ENCODE measurements at places on chromosomes 2 and 18. TPM values are rescaled to one million over a fixed set of nuclear protein-coding genes. Genes with fewer than 3 reads are reported as not detected.

DNA sequence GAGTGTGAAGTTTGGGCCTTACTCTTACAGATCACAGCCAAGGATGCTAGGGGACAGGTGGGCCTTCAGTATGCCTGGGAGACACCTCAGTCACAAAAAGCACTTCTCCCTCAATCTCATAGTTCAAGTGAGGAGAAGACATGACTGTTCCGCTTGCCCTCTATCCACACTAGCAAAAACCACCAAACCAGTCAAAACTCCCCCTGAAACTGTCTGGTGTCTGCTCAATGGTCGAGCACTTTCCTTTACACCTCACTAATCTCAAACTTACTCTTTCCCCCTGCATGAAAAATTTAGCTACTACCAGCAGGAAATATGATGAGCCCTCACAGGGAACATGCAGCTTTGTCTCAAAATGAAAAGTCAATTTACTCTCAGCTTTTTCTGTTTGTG, 232.2 kb downstream of the TRIB2 start:
- no peak overlapping the region for H3K4me3 ChIP-seq
- H3K27me3 ChIP-seq, result no peaks in the 10 kb centered on the region
- H3K36me3 ChIP-seq, result no peaks in the 10 kb centered on the region
- no peaks in the 10 kb centered on the region for H3K4me1 ChIP-seq

DNA sequence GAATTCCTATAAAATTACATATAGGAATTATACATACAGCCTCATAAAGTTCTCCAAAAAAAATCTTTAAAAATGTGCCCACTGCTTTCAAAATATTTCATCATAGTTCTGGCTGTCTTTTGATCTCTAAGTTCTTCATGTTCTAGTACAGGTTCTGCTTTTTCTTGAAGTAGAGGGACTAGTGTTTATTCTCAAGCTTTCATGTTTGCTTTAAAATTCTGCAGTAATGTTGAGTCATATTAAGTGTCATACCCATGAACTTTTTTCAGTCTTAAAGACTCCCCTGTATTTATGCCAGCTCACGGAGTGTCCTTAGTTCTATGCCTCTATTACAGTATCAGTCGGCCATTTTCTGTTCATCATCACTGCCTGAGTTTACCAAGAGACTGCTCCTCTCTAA, 54.8 kb upstream of the CCDC141 start:
- H3K4me1 ChIP-seq, result no peaks in the 10 kb centered on the region
- DNase-seq, result no peak
- H3K27ac ChIP-seq, result no peak overlapping the region
- H3K27me3 ChIP-seq, result no peaks in the 10 kb centered on the region
- no peaks in the 10 kb centered on the region for H3K36me3 ChIP-seq
- no peak overlapping the region for H3K4me3 ChIP-seq

The TMEM247 gene
- not detected for total RNA-seq

GRCh38 chr18:66344227-66344626, 259.7 kb downstream of the CDH19 start:
- no peak overlapping the region for H3K4me3 ChIP-seq
- peaks cover 1% of the 10 kb centered on the region for H3K27me3 ChIP-seq
- no peak for DNase-seq
- H3K27ac ChIP-seq, result no peak overlapping the region
- no peaks in the 10 kb centered on the region for H3K36me3 ChIP-seq

The CHRND gene
- total RNA-seq, result not detected

DNA sequence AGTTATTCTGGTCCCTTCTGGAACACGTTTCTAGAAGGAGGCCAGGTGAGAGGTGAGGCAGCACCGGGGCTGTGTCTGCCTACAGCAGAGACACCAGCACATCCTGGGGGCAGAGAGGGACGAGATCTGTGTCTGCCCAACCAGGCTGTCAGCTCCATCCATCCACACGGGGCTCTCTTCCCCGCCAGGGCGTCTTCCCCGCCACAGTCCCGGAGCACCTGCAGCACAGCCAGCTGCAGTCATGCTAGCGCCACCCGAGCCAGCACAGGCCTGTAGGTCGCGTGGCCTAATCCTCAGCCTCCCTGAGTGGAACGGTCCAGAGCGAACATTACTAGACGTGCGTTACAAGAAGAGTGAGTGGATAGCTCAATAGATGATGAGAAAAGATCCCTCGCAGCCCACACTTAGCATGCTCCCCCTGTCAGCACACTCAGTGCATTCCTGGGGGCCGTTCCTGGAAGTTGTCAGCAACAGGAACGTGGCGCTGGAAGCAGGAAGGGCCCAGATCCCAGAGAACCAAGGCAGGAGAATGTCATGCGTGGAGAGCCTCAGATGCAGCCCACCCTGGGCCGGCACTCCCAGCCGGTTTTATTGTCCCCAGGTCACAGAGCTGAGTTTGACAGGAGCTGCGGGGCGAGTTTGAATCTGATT, 179.0 kb downstream of the TWIST2 start:
- DNase-seq, result peak; percentile 62
- no peak overlapping the region for H3K27ac ChIP-seq
- peaks cover under 1% of the 10 kb centered on the region for H3K4me1 ChIP-seq
- H3K36me3 ChIP-seq, result no peaks in the 10 kb centered on the region
- H3K27me3 ChIP-seq, result no peaks in the 10 kb centered on the region

DNA sequence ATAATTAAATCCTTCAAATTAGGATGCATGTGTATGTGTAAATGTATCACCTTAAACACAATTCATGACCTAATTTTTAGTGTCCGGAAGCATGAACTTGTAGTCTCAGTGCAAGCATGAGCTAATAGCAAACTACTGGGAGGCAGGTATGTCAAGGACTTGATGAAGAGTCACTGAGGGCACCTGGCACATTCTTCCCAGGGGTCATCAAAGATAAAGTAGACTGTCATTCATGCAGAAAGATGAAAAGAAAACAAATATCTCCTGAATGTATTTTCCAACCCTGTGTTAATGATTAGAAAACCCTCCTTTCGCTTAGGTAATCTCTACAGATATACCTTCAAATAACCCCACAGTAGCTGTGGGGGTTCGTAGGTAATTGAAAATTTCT, 234.9 kb downstream of the SOCS6 start:
- no peak for DNase-seq
- H3K36me3 ChIP-seq, result no peaks in the 10 kb centered on the region
- no peak overlapping the region for H3K27ac ChIP-seq
- H3K4me1 ChIP-seq, result no peaks in the 10 kb centered on the region
- no peaks in the 10 kb centered on the region for H3K27me3 ChIP-seq

The LYG1 gene
- not detected for total RNA-seq

The KRTCAP3 gene
- 50.1 TPM for total RNA-seq

DNA sequence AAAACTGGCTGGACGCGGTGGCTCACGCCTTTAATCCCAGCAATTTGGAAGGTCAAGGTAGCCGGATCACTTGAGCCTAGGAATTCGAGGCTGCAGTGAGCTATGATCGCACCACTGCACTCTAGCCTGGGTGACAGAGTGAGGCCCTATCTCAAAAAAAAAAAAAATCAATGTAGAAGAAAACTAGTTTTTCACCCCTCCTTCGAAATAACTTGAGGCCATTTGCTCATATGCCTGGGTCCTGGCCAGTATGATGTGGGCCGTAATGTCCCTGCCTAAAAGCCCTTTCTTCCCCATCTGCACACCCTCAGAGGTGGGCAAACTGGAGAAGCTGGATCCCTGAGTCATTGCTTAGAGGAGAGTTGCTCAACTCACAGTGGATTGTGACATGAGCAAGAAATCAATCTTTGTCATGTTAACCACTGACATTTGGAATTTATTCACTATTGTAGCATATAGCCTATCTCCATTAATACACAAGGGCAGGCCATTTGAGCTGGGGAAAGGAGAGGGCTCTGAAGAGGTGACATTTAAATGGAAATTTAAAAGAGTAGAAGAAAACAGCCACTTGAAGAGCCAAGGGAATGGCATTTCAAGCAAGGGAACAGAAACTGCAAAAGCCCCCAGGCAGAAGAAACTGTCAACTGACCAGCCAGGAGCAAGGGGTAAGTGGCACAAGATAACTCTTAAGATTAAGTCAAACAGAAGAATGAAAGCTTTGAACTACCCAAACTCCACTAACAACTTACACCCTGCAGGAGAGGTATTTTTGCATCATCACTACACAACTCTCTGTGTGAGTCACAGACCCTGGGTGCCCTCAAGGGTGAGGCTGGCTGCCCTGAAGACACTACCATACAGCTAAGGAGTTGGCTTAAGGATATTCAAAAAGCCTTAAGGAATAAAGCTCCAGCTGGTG, 7.6 kb upstream of the METTL21A start:
- H3K36me3 ChIP-seq, result no peaks in the 10 kb centered on the region
- no peaks in the 10 kb centered on the region for H3K4me1 ChIP-seq
- no peak overlapping the region for H3K27ac ChIP-seq
- no peak for DNase-seq
- no peaks in the 10 kb centered on the region for H3K27me3 ChIP-seq

- H3K4me1 ChIP-seq, result no peaks in the 10 kb centered on the region
- no peaks in the 10 kb centered on the region for H3K36me3 ChIP-seq
- H3K27me3 ChIP-seq, result no peaks in the 10 kb centered on the region
- no peak for DNase-seq
- no peak overlapping the region for H3K4me3 ChIP-seq
These were observed 170.1 kb upstream of the REV1 start for GRCh38 chr2:99659874-99660273.

- H3K27ac ChIP-seq, result no peak overlapping the region
- no peaks in the 10 kb centered on the region for H3K27me3 ChIP-seq
- no peaks in the 10 kb centered on the region for H3K36me3 ChIP-seq
- H3K4me1 ChIP-seq, result peaks cover 4% of the 10 kb centered on the region
- no peak for DNase-seq
These were observed 256.5 kb downstream of the TPGS2 start for GRCh38 chr18:36572135-36572856.

- no peaks in the 10 kb centered on the region for H3K36me3 ChIP-seq
- H3K4me1 ChIP-seq, result no peaks in the 10 kb centered on the region
- H3K27ac ChIP-seq, result no peak overlapping the region
These were observed 45.9 kb downstream of the MBOAT2 start for GRCh38 chr2:8957628-8958027.

DNA sequence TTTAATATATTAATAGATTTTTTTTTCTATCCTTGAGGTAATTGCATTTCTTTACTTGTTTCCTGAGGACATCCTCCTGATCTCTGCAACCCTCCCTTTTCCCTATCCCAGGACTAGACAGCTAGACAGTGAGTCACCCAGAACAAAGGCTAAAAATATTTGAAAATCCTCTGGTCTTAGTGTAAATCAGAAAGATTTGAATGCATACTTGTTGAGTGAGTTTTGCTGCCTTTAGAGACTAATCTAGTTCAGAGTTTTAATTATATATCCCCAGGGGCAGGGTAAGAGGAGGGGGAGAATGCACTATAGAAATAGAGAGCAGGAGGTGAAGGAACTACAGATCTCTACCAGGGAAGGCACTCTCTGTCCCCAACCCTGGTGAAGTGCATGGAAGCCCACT, 202.3 kb upstream of the TCF4 start:
- DNase-seq, result no peak
- H3K4me1 ChIP-seq, result no peaks in the 10 kb centered on the region
- no peak overlapping the region for H3K27ac ChIP-seq
- H3K36me3 ChIP-seq, result no peaks in the 10 kb centered on the region
- no peaks in the 10 kb centered on the region for H3K27me3 ChIP-seq
- H3K4me3 ChIP-seq, result no peak overlapping the region

DNA sequence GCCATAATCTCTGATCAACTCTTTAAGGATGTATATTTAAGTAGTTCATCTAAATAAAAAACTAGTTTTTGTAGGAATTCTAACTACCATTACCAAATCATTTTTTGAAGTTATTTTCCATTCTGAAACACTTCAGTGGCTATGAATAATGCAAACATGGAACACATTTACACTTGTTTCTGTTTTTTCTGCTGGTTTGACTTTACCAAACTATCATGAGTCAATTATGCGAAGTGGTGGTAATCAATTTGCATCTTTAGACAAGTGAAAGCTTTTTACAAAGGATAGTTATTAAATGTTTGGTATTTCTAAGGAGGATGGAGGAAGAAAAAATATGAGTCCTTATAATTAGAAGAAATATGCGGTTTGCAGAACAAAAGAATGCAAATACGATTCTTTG, 202.0 kb upstream of the MMADHC start:
- H3K4me1 ChIP-seq, result no peaks in the 10 kb centered on the region
- no peaks in the 10 kb centered on the region for H3K36me3 ChIP-seq
- H3K27ac ChIP-seq, result no peak overlapping the region
- no peak overlapping the region for H3K4me3 ChIP-seq

- H3K4me3 ChIP-seq, result no peak overlapping the region
- H3K4me1 ChIP-seq, result no peaks in the 10 kb centered on the region
- H3K27ac ChIP-seq, result no peak overlapping the region
- no peaks in the 10 kb centered on the region for H3K27me3 ChIP-seq
- DNase-seq, result no peak
These were observed 61.7 kb upstream of the WIPF1 start for GRCh38 chr2:174659069-174659900.

DNA sequence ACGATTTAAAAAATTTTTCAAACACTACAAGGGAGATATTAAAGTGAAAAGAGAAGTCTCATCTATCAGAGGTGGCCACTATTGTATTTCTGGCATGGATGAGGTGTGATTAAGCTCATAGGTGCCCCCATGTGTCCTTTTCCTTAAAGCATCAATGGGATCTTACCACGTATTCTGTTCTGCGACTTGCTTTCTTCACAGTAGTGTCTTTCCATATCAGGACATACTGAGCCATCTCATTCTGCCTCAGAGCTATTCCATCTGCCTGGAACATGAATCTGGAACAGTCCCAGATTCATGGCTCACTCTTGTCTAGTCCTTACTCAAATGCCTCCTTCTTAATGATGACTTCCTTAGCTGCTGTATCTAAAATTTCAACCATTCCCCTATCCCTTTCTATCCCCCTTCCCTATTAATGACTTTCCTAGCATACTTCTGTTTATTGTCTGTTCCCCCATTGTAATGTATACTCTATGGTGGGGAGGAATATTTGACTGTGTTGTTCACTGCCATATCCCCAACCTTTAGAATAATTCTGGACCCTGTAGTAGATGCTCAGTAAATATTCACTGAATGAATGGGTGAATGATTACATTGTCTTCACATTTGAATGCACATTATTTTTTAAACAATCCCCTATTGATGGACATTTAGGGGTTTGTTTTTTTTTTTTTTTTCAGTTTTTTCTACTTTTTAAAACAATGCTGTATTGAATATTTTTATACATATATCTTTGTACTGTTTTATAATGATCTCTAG, 11.1 kb downstream of the STAMBP start:
- H3K27me3 ChIP-seq, result no peaks in the 10 kb centered on the region
- H3K4me3 ChIP-seq, result no peak overlapping the region
- H3K36me3 ChIP-seq, result peaks cover 23% of the 10 kb centered on the region
- H3K27ac ChIP-seq, result no peak overlapping the region
- H3K4me1 ChIP-seq, result no peaks in the 10 kb centered on the region
- DNase-seq, result no peak

Measured in H1 (cell line).